Fibroblast of the conjunctiva (primary cell): ENCODE measurements at places on chromosomes 12 and 14.

GRCh38 chr12:100229876-100230275, 29.3 kb downstream of the ACTR6 start:
- DNase-seq = no peak

DNA sequence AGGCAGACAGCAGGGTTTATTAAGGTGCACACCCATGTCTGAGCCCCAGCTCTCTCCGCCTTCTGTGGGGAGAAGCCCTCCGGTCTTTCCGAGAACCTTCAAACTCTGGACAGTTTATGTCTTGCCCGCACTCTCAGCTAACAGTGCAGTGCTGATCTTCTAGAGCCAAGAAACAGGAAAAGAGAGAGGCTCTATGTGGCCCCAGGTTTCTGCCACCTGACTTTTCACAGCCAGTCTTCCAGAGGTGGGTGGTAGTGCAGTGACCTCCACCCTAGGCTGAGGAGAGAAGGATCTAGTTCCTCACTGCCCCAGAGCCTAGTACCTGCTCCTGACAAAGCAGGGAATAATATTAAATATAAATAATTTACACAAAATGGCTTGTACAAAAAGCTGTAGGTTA, 4.0 kb upstream of the SLC22A17 start:
- DNase-seq = no peak

- peak; percentile 51 for DNase-seq
These were observed 898.4 kb downstream of the SLC16A7 start for GRCh38 chr12:60494244-60494643.

DNA sequence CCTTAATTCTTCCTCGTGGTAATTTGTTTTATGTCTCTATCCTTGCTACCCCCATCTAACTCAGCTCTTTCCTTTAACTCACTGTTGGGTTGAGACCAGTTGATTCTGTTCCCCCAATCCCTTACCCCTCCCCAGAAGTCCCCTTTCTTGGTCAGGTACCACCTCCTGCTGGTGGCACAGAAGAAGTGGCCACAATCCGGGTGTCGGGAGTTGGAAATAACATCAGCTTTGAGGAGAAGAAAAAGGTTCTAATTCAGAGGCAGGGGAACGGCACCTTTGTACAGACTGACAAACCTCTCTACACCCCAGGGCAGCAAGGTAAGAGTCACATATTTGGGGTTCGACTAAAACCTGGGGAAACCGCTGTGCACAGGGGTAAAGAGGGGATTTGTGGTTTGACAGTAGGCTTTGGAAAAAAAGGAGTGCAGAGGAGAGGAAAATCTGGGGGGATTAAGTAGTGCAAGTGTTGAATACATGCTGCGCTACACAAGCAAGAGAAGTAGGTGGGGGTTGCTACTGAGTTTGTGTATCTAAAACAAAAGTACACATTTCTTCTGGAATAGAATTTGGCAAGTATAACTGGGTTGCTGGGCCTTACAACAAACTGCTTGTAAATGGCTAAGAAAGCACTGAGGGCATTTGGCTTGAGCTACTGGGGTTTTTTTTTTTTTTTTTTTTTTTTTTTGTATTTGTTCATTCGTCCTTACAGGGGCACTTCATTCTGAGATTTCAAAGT, 1.3 kb downstream of the A2ML1 start:
- no peak for DNase-seq
